ENCODE measurements at places on chromosomes 4 and X.

DNA sequence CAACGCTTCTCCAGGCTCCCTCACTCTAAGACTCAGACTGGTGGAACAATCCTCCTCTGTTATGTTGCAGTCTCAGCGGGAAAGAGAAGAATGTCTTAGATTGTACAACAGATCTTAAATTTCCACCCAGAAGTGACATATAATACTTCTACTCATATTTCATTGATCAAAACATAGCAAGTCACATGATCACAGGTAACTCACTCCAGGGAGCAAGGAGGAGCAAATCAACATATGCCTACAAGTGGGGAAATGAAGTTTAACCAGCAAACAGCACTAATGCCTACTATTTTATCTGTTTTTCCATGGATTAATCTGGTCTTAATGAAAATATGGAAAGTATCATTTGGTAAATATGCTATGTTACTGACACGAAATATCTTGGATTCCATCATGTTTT is 819.8 kb downstream of the CCSER1 start:
- DNase-seq, result no peak

- no peak for DNase-seq
Observed at GRCh38 chr4:54093324-54094240, 6.4 kb upstream of the GSX2 start.

GRCh38 chr4:163967710-163968109 is 473.2 kb downstream of the TMA16 start:
- no peak for DNase-seq

DNA sequence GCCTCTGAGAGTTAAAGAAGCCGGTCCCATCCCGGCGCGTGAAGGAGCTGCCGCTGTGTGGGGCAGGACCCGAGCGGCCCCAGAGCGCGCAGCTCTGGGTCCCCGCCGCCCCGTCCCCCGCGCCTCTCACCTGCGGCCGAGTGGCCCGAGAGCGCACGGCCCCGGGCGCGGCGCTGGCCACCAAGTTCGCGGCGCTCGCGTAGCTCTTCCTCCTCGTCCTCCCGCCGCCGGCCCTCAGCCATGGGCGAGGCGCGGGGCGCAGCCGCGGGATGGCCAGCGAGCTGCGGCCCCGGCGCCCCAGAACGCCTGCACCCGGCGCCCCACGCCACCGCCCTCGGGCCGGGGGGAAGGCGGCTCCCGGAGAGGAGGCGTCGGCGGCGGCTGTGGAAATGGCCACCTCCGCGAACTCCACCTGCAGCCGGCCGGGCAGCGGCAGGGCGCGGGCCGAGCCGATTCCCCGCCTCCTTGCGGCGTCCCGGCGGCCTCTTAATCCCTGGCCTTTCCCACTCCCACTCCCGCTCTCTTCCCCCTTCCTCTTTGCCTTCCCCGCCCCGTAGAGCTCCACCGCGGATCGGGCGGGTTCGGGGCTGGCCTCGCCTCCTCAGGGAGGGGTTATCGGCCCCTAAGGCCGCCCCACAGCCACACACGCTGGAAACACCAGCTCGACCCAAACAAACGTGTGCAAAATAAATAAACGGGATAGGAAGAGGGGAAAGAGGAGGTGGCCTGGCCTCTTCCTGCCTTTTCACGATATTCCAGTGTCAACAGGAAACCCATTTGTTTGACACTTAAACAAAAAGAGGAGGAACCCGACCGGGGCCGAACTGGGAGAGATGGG is at the start of gene SH3D19:
Gene SH3D19 (minus strand): TSS at position 495 of the 838 bp plus-strand sequence. CDS start 253 bp downstream, at position 242.
- DNase-seq, result no peak

DNA sequence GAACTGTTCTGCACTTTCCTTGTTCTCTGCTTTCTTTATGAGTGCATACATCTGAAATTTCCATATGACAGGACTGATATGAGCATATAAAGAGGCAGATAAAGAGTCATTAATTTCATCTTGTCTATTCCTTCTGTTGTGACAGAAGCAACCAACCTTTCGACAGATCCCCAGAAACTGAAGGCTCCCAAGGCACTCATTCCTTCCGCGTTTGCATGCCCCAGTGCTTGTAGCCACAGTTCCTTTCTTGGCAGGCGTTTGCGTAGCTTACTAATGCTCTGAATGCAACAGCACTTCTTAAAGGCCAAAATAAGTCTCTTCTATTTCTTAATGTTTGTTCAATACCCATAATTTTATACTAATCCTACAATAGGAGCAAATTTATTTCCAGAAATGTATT is 94.0 kb upstream of the TBL1X start:
- no peak for DNase-seq

DNA sequence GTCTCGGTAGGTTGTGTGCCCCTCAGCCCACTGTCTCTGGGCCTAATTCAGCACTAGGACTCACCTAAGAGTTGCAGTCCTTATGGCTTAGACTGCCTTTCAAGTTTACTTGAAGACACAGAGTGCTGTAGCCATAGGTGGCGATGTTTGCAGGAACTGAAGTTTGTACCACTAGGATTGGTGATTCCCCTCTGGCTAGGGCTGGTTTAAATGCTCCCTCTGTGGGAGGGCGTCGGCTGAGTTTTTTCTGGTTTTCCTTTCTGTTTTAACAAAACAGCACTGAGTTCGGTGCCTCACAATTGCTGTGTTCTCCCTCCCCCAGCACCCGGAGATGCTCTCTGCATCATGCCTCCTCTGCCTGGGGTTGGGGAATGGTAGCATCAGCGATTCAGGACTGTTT is 480.9 kb downstream of the PCDH11X start:
- no peak for DNase-seq

DNA sequence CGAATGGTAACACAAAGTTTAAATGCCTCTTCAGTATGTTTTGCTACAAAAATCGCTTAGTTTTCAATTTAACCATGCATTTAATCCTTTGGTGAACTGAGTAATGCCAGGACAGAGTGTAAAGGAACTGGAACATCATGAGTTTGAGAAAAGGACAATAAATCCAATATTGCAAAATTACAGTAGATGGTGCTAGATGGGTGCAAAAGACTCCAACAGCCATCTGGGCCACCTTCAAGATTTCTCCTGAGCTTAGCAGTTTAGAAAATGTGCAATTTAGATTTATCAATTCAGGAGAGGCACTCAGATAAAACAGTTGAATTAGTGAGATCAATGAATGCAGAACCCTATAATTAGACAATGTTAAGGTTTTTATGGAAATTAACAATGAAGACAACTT is 33.2 kb upstream of the MID1IP1 start:
- DNase-seq, result peak; percentile 3

DNA sequence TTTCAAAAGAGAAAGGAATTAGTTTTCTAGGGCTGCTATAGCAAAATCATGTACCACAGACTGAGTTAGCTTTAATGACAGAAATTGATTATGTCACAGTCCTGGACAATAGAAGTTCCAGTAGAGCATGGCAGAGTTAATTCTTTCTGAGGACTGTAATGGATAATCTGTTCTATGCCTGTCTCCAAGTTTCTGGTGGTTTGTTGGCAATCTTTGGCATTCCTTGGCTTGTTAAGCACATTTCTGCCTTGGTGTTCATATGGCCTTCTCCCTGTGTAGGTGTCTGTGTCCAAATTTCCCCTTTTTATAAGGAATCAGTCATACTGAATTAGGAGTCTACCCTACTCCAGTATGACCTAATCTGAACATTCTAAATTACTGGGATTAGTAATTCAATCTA is 336.1 kb upstream of the PABPC4L start:
- DNase-seq, result no peak

DNA sequence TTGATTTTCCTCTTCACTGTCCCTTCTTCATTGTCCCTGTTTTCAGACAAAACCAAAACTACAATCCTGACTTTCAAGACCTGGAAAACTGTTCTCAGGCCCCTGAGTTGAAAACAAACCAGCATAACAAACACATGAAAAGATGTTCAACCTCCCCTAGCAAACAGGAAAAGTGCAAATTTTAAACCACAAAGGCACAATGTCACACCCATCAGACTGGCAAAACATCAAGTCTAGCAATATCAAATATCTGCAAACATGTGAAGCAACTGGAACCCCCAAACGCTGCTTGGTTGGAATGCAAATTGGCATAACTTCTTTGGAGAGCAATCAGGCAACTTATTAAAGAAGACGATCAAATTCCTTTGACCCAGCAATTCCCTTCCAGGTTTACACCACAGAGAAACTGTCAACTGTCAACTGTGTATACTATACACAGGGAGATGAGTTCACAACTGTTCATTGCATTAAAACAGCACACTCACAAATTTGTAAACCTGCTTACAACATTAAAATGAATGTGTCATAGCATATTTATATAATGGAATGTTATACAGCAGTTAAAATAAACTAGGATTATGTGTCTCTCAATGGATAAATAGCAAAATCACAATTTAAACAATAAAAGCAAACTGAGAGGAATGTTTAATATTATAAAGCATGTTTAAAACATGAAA is 7.0 kb downstream of the USP46 start:
- DNase-seq, result no peak

DNA sequence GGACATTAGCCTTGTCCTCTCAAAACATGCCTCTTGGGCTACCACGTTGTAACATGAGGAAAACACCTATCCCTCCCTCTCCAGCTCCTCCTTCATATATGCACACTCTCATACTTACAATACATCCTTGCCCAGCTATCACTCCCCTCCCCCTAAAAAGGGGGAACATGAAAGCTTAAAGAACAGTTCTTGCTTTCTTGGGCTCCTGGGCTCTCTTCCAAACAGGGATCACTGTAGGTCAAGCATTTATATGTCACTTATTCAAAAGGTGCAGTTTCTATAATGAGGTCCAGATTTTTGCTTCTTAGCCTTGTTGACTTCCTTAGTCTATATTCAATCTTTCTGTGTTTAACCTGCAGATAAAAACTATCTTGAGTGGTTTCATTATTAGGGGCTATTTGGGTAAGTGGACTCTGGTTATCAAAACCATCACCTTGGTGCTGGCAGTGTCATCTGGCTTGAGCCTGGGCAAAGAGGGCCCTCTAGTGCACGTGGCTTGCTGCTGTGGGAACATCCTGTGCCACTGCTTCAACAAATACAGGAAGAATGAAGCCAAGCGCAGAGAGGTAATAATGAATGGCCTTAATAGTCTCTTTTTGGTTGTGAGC is 119.4 kb downstream of the AKAP4 start:
- no peak for DNase-seq

DNA sequence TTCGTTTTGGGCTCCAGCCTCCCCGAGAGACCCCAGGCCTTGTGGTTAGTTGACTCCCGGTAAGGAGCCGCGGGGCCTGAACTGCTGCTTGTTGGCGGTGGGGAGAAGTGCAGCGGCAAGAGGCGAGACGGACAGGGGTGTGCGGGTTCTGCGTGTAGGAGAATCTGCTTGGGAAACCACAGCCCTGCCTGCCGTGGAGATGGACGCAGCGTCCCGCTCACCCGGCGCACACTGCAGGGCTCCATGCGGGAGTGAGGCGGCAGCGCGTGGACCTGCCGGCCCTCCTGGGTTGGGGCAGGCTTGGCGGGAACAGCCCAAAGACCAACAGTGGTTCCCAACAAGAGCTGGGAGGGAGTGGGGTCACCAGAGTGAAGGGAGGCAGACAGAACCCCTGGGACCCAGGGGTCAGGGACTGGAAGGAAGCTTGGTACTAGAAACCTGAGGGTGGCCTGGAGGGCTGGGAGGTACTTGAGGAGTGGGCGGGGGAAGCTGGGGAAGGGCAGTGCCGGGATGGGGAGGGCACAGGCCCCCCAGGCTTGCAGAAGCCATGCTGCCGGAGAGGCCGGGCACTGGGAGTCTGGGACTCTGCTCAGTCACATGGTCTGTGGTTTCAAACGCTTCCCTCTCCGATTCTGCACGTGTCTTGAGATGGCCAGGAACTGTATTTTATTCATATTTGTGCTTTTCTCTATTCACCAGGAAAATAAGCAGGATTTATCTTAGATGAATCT is 70.8 kb downstream of the RGS12 start:
- no peak for DNase-seq

- no peak for DNase-seq
Observed at GRCh38 chr4:101724093-101724492, 66.4 kb upstream of the BANK1 start.

DNA sequence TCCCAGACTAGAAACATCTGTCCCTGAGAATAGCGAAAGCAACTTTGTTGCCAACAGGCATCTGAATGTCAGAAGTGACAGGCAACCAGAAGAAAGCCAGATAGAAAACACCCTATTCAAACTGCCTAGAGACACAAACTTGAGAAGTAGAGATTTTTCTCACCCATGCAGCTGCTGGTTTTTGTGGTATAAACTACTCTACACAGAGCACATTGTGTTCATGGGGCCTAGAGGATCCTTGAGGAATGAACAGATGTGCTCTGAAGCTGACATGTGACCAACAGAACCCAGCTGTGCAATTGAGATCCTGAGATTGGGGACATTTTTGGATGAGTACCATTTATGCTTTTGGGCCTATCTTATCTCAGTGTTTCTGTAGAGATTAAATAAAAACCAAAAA is 63.6 kb upstream of the NRK start:
- DNase-seq, result no peak

DNA sequence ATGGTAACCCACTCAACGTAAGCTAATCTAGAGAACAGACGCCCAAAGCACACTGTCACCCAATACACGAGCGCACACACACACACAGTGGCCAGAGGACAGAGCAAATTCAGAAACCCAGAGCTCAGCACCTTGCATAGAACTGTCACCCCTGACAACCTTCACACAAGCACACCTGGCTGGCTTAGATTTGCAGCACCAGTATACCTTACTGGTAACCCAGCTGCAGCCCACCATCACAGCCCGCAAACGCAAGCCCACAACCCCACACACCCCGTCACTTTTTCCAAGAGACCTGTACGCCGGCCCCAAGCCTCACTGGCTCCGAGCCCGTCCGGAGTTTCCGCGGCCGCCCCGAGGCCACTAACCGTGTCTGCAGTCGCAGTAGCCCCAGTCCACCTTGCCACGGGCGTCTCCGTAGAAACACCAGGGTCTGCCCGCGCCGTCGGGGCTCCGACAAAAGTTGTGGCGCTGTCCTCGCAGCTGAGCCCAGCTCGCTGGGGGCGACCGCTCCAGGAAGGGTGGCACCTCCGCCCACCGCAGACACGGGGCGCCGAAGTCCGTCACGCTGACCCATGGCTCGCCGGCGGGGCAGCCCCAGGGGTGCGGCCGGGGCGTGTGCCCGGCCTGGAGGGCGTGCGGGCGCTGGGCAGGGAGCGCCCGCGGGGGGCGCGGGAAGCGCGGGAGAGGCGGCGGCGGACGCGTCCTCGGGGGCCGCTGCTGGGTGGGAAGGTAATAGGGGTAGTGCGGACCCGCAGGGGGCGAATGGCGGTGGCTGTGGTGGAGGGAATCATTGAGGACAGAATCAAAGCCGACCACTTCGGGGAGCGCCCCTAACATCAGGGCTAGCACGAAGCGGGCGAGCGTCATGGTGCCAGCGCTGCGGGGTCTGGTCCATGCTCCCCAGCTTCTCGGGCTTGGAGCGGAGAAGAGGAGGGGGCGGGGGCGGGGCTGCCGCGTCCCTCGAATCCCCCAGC is 664 bp downstream of the PRSS12 start:
- no peak for DNase-seq

Data from NCI-H2081 treated with DMSO at 0.1 percent for 48 hours (cell line).